ENCODE measurements at places on chromosomes 11 and 22. TPM values are rescaled to one million over a fixed set of nuclear protein-coding genes. Genes with fewer than 3 reads are reported as not detected.

DNA sequence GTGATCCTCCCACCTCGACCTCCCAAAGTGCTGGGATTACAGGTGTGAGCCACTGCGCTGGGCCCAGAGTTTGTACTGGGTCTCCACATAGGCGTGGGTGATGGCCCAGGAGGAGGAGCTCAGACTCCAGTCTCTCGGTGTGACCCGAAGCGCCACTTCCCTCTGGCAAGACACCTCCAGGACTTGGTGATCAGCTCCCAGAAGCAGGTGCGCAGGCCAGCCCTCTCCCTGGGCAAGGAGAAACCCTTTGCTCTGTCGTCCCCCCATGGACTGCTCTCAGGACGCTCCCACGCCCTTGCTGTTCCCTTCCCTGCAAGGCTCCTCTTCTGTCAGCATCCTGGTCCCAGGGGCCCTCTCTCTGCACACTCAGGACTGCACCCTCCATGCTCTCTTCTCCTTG, 5.5 kb upstream of the YPEL1 start:
- H3K4me3 ChIP-seq = no peak overlapping the region
- no peaks in the 10 kb centered on the region for H3K36me3 ChIP-seq
- H3K4me1 ChIP-seq = no peaks in the 10 kb centered on the region
- DNase-seq = no peak
- H3K27me3 ChIP-seq = no peaks in the 10 kb centered on the region

DNA sequence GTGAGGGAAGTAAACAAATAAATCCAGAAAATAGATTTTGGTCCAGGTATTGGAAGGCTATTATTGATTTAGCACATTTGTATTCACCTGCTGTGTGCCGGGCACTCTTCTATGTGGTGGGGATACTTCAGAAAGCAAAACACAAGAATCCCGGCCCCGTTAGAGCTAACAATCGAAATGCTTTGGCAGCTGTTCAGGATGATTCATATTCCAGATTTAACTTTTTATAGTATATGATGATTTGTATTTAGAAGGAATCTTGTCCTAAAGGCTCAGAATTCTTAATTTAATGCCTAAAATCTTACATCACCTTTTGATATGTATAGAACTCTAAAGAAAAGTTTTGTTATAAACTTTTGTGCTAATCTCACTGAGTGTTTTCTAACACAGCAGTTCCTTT, 28.0 kb downstream of the ZC3H12C start:
- H3K36me3 ChIP-seq = no peaks in the 10 kb centered on the region
- no peaks in the 10 kb centered on the region for H3K27me3 ChIP-seq
- no peak overlapping the region for H3K27ac ChIP-seq

GRCh38 chr22:36467042-36467810, 14.2 kb downstream of the TXN2 start:
- no peak overlapping the region for H3K27ac ChIP-seq
- H3K4me3 ChIP-seq = no peak overlapping the region
- H3K4me1 ChIP-seq = peaks cover 18% of the 10 kb centered on the region
- DNase-seq = no peak
- H3K27me3 ChIP-seq = no peaks in the 10 kb centered on the region

DNA sequence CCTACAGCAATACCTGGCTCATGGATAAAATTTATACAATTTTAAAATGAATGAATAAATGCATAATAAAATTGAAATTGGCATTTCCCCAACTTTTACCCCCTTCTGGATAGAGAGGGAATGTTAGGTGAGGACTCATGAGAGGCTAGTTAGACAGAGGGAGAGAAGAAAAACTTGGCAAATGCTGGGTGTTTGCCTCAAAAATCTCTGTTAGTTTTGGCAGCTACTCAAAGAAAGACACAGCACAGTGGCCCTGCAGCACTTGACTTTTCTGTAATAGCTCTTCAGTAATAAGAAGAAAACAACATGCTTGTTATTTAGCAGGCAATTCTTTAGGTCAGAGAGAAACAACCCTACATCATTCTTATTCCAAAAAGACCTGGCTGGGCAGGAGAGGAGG, 20.7 kb upstream of the IZUMO1R start:
- H3K27me3 ChIP-seq = no peaks in the 10 kb centered on the region
- no peak overlapping the region for H3K4me3 ChIP-seq
- H3K27ac ChIP-seq = no peak overlapping the region
- no peaks in the 10 kb centered on the region for H3K4me1 ChIP-seq

DNA sequence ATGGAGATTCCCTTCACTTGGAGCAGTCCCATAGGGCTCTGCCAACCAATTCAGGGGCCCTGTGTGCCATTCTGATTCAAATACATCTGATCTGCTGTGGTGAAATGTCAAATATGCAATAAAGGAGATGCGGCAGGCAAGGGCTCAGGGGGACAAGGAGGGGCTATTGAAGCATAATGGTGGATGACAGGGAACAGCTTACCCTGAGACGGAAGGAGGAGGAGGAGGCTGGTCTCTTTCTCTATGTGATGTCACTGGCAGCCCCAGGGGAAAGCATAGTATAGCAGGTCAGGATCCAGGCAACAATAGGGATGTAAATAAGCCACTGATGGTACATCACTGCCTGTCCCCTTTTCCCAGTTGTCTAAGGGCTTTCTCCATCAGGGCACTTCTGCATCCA, 350.9 kb upstream of the SYN3 start:
- no peak overlapping the region for H3K27ac ChIP-seq
- H3K4me3 ChIP-seq = no peak overlapping the region
- DNase-seq = no peak
- H3K4me1 ChIP-seq = no peaks in the 10 kb centered on the region

- H3K27me3 ChIP-seq = no peaks in the 10 kb centered on the region
- no peak overlapping the region for H3K27ac ChIP-seq
- no peak for DNase-seq
Observed at GRCh38 chr11:86500500-86501140, 125.9 kb downstream of the CCDC81 start.

DNA sequence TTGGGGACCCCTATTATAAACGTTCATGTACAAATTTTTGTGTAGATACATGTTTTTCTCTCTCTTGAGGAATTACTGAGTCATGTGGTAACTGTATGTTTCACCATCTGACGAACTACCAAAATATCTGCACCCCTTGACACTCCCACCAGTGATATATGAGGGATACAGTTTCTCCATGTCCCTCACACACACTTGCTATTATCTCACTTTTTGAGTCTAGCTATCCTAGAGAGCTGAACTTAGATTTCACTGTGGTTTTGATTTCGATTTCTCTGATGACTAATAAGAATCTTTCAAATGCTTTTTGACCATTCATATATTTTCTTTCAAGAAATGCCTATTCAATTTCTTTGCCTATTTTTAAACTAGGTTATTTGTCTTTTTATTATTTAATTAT, 200.2 kb downstream of the PGR start:
- H3K36me3 ChIP-seq = no peaks in the 10 kb centered on the region
- DNase-seq = no peak
- H3K27me3 ChIP-seq = no peaks in the 10 kb centered on the region
- H3K4me3 ChIP-seq = no peak overlapping the region
- no peak overlapping the region for H3K27ac ChIP-seq

DNA sequence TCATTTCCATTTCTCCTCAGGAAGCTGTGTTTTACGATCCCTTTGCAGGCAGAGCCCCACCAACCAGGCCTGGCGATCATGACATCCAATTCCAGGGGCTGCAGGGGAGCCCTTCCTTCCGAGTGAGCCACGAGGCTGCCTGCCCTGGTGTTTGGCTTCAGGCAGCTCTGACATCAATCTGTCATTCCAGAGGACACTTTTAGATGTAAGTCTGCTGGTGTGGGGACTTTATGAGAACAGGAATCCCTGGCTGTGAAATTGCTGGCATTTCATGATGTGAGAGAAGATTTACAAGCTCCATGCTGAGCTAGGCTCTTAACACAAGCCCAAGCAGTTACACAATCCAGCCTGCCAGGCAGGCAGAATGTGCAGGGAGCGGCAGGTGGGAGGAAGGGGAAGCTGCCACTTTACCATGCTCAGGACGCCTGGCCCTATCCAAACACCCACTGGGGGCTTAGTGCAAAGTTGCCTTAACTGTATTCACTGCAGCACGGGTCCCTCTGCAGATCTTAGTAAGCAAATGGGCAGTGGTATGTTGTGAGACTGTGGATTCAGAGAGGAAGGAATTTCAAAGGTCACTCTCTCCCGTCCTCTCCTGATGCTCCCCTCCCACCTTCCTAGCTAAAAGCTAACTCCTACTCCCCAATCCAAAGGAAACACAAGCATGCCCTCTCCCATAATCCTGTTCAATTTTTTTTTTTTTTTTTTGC, 43.4 kb upstream of the MICAL2 start:
- no peak overlapping the region for H3K4me3 ChIP-seq
- no peak overlapping the region for H3K27ac ChIP-seq
- H3K4me1 ChIP-seq = peaks cover 11% of the 10 kb centered on the region

DNA sequence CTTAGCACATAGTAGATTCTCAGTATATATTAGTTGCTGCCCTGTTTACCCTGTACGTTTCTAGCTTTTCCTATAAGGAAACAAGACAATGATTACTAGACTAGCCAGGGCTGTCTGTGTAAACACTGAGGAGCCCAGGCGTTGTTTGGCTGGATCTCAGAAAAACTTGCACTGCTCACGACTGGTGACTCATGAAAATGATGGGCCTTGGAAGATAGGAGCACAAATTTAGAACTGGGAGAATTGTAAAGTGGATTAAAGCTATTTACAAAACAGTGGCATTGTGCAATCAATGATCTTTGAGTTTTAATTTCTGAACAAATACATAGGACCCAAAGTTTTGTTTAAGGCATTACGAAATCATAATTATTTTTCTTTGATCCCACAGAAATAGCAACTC, 276.9 kb downstream of the FAM76B start:
- no peaks in the 10 kb centered on the region for H3K27me3 ChIP-seq
- no peak for DNase-seq
- H3K4me1 ChIP-seq = no peaks in the 10 kb centered on the region
- no peaks in the 10 kb centered on the region for H3K36me3 ChIP-seq
- no peak overlapping the region for H3K4me3 ChIP-seq

GRCh38 chr22:22428222-22429098, 80.1 kb downstream of the ZNF280B start:
- no peaks in the 10 kb centered on the region for H3K4me1 ChIP-seq
- no peak overlapping the region for H3K4me3 ChIP-seq
- H3K27me3 ChIP-seq = no peaks in the 10 kb centered on the region
- no peak overlapping the region for H3K27ac ChIP-seq

DNA sequence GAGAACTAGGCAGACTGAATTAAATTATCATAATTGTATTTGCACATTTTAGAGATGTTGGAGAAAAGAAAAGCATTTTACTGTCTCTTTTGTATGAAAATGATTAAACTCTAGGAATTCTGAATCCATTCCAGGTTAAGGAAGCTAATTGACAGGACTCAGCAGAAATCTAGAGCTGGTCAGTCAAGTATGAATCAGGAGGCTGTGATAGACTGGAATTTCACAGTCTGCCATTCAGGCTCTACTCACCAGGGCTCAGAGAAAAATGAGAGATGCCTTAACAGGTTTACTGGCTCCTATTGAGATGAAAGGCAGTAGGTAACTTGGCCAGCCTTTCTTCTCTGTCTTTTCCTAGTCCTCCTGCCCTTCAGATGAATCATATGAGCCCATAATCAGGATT, 693.9 kb upstream of the CHORDC1 start:
- H3K36me3 ChIP-seq = no peaks in the 10 kb centered on the region
- no peak overlapping the region for H3K4me3 ChIP-seq
- H3K27me3 ChIP-seq = no peaks in the 10 kb centered on the region
- no peak overlapping the region for H3K27ac ChIP-seq
- no peaks in the 10 kb centered on the region for H3K4me1 ChIP-seq
- DNase-seq = no peak

DNA sequence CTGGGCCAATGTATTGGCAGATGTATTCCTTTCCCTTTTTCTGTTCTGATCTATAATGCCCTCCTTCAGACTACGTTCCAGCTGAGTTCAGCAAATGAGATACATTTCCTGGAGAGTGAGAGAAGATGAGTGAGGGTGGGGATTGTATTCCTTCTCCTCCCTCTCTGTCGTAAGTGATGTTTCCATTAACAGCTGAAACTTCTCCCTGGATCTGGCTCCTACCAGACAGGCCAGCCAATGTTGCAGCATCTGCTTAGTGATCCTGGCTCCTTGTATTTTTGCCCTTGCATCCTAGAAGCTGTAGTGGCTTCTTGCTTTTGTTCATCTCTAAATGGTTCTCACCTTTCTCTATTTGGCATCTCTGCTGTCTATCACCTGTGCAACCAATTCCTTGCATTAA, 48.2 kb upstream of the MTMR2 start:
- DNase-seq = no peak
- H3K4me1 ChIP-seq = no peaks in the 10 kb centered on the region
- H3K27ac ChIP-seq = no peak overlapping the region
- no peaks in the 10 kb centered on the region for H3K36me3 ChIP-seq
- H3K4me3 ChIP-seq = no peak overlapping the region

GRCh38 chr11:16902182-16902581, 112.0 kb downstream of the PLEKHA7 start:
- DNase-seq = no peak
- no peaks in the 10 kb centered on the region for H3K36me3 ChIP-seq
- no peaks in the 10 kb centered on the region for H3K27me3 ChIP-seq
- no peak overlapping the region for H3K4me3 ChIP-seq
- H3K27ac ChIP-seq = no peak overlapping the region
- peaks cover 14% of the 10 kb centered on the region for H3K4me1 ChIP-seq

DNA sequence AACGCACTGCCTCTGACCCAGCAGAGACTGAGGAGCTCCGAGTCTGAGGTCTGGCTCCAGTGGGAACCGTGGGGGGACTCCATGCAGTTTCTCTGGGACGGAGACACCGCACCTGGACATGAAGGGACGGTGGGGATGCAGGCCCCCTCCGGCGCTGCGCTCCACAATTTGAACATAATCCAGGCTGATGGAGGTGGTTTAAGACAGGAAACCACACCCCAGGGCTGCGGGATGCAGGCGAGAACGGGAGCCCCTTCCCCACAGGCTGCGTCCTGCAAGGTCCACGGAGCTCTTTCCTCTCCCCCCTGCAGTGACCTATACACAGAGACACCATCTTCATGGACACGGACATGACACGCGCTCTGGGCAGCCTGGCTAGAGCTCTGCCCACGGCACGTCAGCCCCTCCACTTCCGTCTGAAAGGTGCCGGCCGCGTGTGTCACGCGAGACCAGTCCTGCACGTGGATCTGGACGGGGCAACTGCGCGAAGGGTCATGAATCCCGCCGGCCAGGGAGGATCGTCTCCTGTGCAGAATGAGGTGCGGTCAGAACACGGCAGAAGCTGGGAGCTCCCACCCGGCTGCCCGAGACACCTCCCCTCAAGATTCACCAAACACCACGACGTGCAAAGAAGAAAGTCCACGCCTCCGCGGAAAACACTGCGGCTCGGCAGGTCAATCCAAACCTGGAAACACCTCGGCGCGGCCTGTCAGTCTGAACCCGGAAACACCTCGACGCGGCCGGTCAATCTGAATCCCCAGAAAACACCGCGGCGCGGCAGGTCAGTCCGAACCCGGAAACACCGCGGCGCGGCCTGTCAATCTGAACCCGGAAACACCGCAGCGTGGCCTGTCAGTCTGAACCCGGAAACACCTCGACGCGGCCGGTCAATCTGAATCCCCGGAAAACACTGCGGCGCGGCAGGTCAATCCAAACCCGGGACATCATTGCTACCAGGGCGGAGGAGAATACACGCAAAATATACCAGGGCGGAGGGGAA, 212.4 kb downstream of the BRD1 start:
- no peak overlapping the region for H3K27ac ChIP-seq
- no peak for DNase-seq
- no peak overlapping the region for H3K4me3 ChIP-seq
- no peaks in the 10 kb centered on the region for H3K4me1 ChIP-seq
- H3K27me3 ChIP-seq = no peaks in the 10 kb centered on the region
- H3K36me3 ChIP-seq = no peaks in the 10 kb centered on the region

Gene FOLR1
- not detected for total RNA-seq

Gene GTSE1
- total RNA-seq = 0.64 TPM

Gene NCF4
- total RNA-seq = 16.6 TPM

Gene GPHA2
- 0.47 TPM for total RNA-seq

Gene FAT3
- total RNA-seq = not detected

Gene RIMBP3B
- 4.0 TPM for total RNA-seq

Gene C11orf86
- not detected for total RNA-seq

Gene ADSL
- 63.3 TPM for total RNA-seq

Gene NELL1
- not detected for total RNA-seq

Gene CASP5
- total RNA-seq = not detected

Data from CD4-positive, alpha-beta memory T cell (primary cell).